Tongue (tissue), 3 donors: ENCODE measurements at places on chromosomes 16 and 17.

DNA sequence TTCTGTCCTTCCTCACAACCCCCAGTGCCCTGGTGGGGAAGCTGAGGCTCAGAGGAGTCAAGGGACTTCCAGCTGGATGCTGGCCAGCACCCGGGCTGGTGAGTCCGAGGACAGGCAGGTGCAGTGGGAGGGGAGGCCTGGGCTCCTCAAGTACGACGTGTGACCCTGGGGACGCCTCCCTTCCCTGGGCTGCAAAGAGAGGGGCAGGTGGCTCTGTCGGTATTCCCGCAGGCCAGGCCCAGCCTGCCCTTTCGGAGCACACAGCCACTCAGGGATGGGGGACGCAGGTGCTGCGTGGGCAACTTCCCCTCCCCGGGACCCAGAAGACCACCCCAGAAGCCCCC, 33.1 kb upstream of the PVALEF start:
- DNase-seq = no peak

DNA sequence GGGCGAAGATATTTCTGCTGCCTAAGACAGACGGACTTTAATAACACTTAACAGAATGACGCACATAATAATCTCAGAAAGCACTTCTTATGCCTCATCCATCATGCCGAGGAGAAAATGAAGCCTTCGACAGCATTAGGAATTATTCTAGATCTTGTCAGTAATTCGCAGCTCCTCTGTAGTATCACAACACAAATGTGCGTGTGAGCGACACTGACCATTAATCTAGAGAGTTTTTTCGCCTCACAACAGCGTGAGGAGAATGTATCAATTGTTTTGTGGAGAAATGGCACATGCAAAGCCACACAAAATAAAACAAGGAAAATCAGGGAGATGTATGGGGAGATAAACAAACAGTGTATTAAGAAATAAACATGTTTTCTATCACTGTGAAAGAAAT, 410.2 kb upstream of the PSMD7 start:
- DNase-seq = no peak

- DNase-seq = no peak
These were observed 42.4 kb upstream of the AKTIP start for GRCh38 chr16:53545433-53545832.

GRCh38 chr17:49858796-49859195, 10.9 kb upstream of the TAC4 start:
- no peak for DNase-seq

GRCh38 chr17:42775534-42776098, 2.4 kb downstream of the VPS25 start:
- no peak for DNase-seq

DNA sequence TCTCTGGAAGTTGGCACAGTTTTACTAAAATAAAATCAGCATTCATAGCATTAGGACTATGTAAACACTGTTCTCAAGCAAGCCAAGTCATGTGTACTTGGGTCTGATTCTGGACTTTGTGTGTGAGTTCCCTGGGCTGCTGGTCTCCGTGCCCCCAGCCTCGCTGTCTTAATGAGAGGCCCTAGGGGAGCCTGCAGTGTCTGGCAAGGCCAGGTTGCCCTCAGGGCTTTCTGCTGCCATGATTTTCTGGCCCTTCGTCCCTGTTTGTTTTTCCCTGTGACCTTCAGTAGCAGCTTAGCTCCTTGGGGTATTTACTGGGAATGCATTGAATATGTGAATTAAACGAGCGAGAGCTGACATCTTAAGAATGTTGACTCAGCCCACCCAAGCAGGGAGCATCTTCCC, 161.8 kb downstream of the RPTOR start:
- no peak for DNase-seq

- no peak for DNase-seq
These were observed 17.3 kb upstream of the CLEC18B start for GRCh38 chr16:74438492-74438979.

GRCh38 chr16:27430923-27431484, 29.0 kb downstream of the IL21R start:
- DNase-seq = no peak

GRCh38 chr17:13084420-13084819, 66.6 kb upstream of the ELAC2 start:
- no peak for DNase-seq

GRCh38 chr16:68844211-68844564, 857 bp downstream of the TANGO6 start:
- DNase-seq = no peak

DNA sequence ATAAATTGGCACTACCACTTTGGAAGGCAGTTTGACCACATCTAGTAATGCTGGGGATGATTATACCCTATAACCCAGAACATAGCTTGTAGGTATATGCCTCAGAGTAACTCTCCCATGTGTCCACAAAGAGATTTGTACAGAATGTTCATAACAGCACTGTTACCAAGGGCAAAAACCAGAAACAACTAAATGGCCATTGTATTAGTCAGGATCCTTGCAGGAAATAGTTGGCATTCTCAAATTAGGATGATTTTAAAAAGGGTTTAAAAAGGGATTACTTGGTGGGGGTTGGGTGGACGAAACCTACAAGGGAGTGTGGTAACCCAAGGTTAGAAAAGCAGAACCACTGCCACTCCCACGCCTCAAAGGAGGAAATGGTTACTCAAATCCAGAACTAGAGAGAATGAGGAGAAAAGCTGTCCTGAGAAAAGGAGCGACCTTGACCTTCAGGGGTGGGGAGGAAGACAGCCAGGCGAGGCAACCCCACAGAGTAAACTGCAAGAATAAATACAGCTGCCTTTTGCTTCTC, 2.1 kb downstream of the CPPED1 start:
- DNase-seq = no peak

DNA sequence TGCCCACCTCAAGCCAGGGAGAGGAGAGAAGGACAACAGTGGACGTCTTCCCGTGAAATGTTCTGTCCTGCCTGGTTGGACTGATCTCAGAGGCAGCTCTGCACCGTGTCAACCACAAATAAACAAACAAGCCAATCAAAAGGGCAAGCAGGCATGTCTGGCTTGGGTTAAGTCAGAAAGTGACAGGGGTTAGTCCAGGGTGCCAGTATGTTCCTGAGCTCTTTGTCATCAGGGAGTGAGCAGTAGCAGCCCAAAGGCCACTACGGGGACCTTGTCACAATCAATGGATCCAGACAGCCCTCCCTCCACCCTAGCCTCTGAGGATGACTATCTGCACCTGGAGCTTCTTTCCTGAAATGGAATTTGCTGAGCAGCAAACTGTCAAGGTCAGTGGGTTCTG, 35.0 kb downstream of the CNGB1 start:
- DNase-seq = no peak

DNA sequence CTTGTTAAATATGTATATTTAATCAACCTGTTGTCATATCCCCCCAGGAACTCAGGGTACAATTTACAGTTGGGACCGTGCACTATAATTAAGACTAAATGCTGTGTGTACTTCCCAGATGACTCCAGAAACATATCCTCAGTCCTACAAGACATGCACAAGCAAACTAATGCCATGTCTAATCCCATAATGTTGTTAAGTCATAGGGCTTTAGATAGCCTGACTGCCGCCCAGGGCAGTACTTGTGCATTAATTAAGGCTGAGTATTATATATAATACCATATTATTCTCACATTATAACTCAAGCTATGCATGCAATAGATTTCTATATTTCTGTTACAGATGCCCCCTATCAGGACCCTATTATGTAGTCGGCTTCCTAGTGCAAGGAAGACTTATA, 20.1 kb upstream of the CPHXL start:
- no peak for DNase-seq

- no peak for DNase-seq
These were observed 60.9 kb downstream of the VPS53 start for GRCh38 chr17:653724-654123.

- no peak for DNase-seq
These were observed 46.2 kb downstream of the SMPD3 start for GRCh38 chr16:68401871-68402747.

GRCh38 chr17:59856859-59857794, 35.6 kb downstream of the TUBD1 start:
- DNase-seq = no peak

GRCh38 chr16:14205666-14206065, 134.5 kb downstream of the MRTFB start:
- DNase-seq = no peak

- DNase-seq = no peak
These were observed 704.3 kb downstream of the MAF start for GRCh38 chr16:78896280-78896679.

- DNase-seq = peak; percentile 69
These were observed 36.4 kb downstream of the SNX20 start for GRCh38 chr16:50644729-50645128.

DNA sequence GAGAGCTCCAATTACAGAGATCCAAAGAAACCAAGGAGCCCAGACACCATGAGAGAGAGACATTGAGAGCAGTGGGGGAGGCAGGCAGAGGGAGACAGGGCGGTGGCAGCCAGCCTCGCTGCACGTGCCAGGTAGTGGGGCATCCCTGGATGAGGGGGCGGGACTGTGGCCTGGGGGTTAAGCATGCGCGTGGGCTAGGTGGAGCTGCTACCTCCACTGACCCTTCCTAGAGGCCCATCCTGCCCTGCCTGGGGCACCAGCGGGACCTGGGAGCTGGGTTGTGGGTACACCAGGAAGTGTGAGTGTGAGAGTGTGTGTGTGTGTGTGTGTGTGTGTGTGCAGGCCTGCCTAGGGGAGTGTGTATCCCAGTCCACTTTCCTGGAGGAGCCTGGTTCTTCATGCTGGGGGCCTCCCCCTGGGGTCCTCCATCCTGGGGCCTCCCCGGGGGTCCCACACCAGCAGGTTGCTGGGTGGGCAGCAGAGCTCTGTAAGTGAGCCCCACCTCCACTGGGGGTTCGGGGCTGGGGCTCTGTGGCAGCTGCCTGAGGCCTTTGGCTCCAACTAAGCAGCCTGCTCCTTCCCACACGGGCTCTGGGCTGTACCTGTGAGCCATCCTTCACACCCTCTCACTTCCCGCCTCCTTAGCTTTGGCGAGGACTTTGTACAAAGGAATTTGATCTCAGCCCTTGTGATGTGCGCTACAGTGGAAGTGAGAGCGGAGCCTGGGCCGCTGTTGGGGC, 127.4 kb downstream of the IRF8 start:
- DNase-seq = no peak

DNA sequence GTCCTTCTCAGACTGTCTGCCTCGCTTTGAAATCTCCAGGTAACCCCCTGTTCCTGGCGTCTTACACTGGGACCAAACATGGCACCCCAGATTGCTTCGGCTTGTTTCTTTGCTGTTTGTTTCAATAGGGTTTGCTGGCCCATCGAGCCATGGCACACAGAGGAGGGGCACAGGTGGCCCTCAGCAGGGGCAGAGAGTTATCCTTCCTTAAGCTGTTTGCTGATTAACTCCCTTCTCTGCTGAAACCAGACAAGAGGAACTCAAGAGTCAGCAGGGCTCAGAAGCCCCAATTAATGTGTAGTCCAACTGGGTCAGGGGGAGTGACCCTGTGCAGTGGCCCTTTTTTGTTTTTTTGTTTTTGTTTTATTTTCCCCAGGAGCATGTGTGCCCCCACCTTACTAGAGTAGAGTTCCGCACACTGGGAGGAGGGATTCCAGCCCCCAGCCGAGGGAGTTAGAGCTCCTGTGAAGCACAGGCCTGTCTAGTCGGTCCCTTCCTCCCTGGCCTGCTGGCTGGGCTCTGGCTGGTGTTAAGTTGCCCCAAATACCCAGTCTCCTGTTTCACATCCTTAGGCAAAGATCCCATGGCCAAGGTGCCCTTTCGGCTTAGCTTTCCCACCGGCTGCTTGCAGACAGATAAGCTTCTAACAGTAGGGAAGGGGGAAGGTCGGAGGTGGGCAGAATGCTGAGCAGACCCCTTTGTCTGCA, 39.3 kb downstream of the YPEL2 start:
- peak; percentile 56 for DNase-seq

- no peak for DNase-seq
These were observed 8.2 kb upstream of the CIAO3 start for GRCh38 chr16:749010-749409.

DNA sequence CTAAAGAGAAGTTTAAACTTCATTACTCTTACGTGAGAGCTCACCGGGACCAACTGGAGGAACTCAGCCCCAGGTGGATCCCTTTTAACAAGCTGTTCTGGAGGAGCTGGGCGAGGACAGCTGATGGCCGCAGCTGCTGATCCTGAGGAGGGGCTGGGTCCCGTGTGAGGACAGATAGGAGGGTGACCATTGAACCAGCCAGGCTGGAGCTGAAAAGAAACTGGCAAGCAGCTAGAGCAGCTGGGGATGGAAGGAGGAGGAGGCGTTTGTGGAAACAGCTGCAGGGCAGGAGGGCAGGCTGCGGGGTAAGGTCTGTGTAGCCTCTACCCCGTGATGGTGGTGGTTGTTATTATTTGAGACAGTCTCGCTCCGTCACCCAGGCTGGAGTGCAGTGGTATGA, 119.5 kb downstream of the AATF start:
- DNase-seq = peak; percentile 85

DNA sequence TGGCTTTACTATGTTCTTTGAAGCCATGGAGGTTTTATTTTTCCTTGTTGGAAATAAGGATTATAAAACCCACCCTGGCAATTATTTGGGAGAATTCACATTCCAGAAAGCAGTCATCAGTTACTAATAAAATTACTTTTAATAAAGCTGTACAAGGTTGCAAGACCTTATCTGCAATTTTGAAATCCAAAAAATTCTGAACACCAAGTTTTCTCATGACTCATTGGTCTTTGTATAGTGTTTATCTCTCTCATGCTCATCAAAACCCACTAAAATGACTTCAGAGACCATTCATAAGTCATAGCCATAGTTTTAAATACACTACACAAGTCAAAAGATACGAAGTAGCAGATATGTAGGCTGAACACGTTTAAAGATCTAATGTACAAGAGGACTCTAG, 6.0 kb upstream of the KRT38 start:
- no peak for DNase-seq

DNA sequence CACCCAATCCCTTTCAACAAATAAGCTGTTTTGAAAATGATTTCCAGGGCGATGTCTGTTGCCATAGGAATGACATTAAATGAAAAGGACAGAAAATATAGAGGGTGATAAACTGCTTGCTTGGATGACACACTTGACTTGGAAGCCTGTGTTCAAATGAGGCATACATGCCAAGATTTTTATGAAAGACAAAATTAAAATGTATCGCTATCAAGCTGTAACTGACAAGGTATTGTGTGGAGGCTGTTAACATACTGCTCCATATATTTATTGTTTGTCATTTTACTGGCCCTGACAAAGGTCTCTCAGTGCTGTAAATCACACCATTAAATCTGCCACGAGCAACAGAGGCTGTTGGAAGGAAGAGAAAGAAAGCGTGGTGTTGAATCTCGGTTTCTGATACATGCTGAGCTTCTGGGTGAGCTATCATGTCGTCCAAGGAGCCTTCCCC, 456.2 kb upstream of the SALL1 start:
- DNase-seq = peak; percentile 16

DNA sequence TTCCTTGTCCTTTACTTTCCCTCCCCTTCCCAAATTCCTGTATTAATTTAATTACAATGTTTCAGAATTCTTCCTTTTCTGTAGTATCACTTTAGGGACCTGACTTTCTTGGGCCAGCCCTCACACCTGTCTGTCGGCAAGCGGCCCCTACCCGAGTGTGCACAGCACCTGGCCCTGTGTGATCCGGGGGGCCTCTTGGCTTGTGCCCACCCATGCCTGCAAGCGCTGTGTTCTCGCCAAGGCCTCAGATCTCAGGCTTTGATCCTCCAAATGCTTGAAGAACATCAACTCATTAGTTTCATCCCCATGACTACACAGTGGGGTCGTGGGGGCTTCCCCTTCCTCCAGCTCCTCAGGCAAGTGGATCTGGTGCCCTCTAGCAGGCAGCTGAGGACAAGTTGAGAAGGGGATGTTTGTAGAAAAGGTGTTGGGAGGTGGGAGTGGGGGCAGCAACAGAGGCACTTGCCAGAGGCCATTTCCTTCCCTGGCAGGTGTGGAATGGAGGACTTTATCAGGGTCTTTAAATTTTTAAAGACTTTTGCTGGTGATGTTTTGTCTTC, 15.7 kb upstream of the CDH3 start:
- DNase-seq = no peak
